Activated T-helper 9 cell treated with anti-CD3 and anti-CD28 coated beads, Interleukin-2, amount 50 U/mL, for 16 hours (primary cell): ENCODE measurements at places on chromosomes 12 and 14.

GRCh38 chr12:52495389-52495788 lies 2.3 kb upstream of the KRT6A start:
- no peak for DNase-seq

- DNase-seq = no peak
These were observed 115.5 kb downstream of the SLC38A1 start for GRCh38 chr12:46153268-46153872.

GRCh38 chr14:46480817-46481216 lies 170.8 kb downstream of the RPL10L start:
- no peak for DNase-seq

GRCh38 chr12:50574601-50575348 lies 70.0 kb downstream of the DIP2B start:
- no peak for DNase-seq

- DNase-seq = no peak
These were observed 8.1 kb downstream of the LGR5 start for GRCh38 chr12:71447691-71448132.

DNA sequence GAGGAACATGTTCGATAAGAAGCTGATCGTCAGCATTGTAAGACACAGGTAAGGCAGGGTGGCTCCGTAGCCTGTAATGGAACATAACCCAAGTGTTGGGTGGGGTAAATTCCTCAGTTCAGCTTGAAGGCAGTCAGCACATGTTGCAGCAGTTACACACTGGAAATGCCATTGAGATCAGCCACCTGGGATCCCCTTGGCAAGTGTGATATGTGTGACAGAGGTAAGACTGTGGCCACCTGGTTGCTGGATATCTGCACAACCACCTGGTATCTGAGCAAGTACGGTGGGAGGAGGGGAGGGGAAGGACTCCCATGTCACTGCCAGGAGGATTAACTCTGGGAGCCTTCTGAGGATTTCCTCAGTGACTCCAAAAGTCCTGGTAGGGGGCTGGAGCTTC lies 158.0 kb upstream of the CAND1 start:
- no peak for DNase-seq

DNA sequence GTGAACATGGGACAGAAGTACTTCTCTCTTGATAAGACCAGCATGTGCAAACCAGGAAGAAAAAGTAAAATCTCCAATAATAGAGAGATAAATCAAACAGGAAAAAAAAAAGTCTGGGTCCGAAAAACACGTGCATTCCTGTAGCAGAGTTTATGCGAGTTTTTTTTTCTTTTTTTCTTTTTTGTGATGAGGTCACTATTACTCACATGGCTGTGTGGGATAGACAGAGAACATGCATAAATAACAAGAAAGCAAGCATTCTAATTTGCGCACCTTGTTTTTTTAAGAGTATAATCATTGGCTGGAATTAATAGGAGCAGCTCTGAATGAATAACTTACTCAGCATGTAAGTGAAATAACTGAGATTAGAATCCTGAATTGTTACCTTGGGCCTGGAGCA lies 91.9 kb upstream of the CPM start:
- DNase-seq = no peak

DNA sequence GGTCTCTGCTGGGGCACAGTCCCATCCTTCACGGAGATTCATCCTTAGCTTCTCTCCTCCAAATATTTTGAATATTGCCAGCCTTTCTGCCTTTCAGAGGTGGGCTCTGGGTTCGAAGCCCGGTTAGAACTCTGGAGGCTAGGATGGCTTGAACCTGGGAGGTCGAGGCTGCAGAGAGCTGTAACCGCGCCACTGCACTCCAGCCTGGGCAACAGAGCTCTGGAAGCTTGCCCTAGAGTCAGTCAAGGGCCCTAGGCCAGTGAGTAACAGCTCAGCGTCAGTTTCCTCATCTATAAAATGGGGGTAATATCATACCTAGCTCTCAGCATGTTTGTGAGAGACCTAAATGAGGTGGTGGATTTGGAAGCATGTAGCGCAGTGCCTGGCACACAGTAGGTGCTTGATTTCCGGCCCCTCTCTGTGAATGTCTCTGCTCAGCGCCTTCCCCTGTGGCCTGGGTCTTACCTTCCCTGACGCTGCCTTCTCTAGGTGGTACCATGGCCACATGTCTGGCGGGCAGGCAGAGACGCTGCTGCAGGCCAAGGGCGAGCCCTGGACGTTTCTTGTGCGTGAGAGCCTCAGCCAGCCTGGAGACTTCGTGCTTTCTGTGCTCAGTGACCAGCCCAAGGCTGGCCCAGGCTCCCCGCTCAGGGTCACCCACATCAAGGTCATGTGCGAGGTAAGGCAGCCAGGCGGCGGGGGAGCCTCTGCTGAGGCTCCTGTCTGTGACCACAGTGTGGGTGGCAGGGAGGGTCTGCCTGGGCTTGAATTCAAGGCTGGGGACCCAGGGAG lies 3.4 kb downstream of the PTPN6 start:
- DNase-seq = no peak

DNA sequence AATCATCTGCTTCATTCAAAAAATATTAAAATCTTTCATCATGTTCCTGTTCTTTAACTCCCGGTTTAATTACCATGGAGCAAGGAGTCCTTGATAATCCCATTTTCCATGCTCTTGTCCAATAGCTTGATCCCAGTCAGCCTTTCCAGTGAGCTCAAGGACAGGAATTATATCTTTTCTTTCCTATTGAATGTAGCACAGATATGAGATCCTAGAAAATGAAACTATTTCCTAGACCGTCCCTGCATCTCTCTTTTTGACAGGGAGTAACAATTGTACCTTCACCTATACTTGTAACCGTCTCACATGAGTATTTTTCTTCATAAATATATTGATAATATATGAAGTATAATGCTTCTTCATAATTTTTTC lies 35.6 kb downstream of the PIK3C2G start:
- no peak for DNase-seq

DNA sequence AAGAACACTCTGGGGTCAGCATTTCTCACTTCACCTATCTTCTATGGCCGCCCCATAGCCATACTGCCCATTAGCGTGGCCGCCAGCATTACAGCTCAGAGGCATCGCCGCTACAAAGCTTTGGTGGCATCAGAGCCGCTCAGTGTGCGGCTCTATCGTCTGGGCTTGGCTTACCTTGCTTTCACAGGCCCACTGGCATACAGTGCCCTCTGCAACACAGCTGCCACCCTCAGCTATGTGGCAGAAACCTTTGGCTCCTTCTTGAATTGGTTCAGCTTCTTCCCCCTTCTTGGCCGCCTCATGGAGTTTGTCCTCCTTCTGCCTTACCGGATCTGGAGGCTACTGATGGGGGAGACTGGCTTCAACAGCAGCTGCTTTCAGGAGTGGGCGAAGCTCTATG lies 2.6 kb downstream of the DNAJC22 start:
- no peak for DNase-seq

DNA sequence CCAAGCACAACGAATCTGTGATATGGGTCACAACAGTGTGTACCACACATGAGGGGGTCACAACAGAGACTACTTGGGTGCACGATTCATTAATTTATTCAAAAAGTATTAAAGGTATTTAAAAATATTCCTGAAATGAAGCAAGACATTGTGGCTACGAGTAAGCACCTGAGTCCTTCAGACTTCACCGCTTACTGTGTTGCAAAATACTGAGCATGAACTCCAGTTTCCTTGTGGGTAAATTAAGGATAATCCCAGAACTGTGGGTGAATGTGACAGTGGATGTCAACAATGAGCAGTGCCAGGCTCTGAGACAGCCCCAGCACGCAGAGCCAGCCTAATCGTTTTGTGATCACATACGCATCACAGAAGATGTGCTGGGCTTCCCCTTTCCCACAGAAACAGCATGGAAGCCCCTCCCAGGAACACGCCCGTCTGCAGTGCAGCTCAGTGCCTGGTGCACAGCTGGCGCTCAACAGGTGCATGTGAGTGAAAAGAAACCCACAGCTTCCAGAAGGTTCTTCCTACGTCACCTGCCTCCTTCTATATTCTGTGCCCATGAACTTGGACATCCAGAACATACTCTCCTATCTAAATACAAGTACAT lies 29.1 kb downstream of the CDC42BPB start:
- DNase-seq = no peak

GRCh38 chr14:88618476-88618875 lies 55.6 kb downstream of the ZC3H14 start:
- DNase-seq = no peak

DNA sequence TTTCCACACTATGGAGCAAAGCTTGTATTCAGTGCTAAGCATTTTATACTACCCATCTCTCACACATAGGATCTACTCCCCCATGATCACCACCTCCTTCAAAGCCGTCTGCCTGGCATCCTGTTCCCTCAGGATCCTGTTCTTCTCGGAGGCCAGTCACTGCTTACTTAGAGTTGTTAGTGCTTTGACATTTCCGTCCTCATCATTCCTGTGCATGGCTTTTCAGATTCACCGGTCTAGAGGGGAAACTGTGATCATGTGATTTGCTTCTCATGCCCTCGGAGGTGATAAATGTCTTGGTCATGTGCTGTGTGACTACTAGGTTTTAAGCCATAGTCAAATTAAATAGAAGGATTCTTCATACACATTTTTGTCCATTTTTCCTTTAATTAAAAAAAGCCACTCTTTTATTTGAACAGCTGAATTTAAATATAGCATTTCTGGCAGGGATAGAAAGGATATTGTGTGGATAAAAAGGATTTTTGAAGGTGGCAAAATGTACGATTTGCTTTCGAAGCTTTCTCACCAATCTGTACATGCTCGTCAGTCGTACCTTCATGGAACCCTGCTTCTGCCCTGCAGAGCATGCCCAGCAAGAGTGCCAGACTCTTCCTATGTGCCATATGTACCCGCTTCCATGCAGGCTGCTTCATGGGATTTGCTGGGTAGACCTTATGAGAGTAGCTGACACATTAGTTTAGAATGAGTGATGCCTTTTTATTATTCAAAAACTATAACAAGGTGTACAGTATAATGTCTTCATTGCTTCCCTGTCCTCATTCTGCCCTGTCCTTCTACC lies 53.3 kb downstream of the BMAL2 start:
- DNase-seq = no peak

DNA sequence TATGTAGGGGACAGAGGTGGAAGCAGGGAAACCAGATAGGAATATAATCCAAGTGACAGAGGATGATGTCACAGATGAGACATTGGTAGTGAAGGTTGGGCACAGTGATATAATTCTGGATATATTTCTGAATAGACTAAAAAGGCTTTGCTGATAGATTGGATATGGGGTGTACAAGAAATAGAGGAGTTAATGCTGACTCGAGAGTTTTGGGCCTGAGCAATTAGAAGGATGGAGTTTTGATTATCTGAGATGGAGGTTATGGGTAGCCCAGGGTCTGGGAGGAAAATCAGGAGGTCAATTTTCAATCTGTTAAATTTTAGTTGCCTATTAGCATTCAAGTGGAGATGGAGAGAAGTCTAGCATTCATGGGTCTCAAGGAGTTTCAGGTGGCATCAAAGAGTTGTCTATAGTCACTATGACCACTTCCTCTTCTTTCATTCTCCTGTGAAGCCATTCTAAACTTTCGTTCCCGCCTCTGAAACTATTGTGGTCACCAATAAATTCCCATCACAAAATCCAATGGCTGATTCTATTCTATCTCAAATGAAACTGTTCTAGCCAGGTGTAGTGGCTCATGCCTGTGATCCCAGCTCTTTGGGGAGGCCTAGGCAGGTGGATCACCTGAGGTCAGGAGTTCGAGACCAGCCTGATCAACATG lies 10.6 kb upstream of the ANO6 start:
- DNase-seq = no peak

- DNase-seq = no peak
These were observed 17.1 kb upstream of the TSPAN11 start for GRCh38 chr12:30909349-30910037.

DNA sequence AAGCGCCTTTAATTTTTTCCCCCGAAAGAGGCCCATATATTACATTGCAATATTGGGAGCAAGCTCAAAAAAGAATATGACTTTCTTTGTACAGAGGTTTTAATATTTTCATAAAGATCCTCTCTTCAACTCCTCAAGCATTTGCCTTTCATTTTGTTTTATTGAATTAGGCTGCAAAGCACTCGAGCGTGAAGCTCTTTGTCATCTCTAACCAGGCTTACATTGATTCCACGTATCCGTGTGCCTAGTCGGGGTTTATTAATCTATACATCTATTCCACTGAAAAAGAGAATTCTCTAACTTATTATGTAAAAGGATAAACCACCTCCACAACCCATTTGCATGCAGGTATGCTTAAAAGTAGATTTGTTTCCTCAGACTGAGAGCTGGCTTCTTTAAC lies 234.8 kb upstream of the TMPO start:
- no peak for DNase-seq

DNA sequence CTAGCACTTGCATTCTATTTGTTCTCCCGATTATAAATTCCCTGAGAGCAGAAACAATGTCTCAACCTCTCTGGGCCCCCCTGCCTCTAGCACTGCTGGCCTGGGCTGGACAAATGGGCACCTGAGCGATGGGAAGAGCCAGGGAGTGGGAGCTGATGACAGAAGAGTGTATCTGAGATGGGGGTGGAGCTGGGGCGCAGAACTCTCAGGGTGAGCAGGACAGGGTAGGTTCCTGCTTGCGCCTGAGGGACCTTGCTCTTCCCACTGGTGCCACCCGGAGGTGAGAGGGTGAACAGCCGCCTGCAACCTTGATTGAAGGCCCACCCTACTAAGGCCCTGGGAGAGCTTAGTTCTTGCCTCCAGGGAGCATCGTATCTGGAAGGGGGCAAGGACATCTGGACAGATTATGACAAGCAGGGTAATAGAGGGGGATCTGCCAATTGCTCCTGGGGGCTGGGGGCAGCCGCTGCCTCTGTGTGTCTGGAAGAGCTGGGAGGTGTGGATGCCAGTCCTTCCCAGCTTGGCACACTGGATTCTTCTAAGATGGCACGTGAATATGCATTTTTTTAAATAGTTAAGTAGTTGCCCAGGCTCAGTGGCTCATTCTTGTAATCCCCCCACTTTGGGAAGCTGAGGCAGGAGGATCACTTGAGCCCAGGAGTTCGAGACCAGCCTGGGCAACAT lies 43.0 kb upstream of the TSPAN9 start:
- no peak for DNase-seq

- no peak for DNase-seq
These were observed 64.6 kb upstream of the LMO3 start for GRCh38 chr12:16670456-16671050.

GRCh38 chr12:50117057-50117622 lies 5.1 kb downstream of the COX14 start:
- no peak for DNase-seq

GRCh38 chr14:95467232-95467631 lies 49.2 kb downstream of the SYNE3 start:
- DNase-seq = no peak

- no peak for DNase-seq
These were observed 63.7 kb upstream of the DDX11 start for GRCh38 chr12:31009976-31010375.
